Esophagus squamous epithelium (tissue), 5 donors: ENCODE measurements at places on chromosomes 13 and 19. TPM values are rescaled to one million over a fixed set of nuclear protein-coding genes. Genes with fewer than 3 reads are reported as not detected.

DNA sequence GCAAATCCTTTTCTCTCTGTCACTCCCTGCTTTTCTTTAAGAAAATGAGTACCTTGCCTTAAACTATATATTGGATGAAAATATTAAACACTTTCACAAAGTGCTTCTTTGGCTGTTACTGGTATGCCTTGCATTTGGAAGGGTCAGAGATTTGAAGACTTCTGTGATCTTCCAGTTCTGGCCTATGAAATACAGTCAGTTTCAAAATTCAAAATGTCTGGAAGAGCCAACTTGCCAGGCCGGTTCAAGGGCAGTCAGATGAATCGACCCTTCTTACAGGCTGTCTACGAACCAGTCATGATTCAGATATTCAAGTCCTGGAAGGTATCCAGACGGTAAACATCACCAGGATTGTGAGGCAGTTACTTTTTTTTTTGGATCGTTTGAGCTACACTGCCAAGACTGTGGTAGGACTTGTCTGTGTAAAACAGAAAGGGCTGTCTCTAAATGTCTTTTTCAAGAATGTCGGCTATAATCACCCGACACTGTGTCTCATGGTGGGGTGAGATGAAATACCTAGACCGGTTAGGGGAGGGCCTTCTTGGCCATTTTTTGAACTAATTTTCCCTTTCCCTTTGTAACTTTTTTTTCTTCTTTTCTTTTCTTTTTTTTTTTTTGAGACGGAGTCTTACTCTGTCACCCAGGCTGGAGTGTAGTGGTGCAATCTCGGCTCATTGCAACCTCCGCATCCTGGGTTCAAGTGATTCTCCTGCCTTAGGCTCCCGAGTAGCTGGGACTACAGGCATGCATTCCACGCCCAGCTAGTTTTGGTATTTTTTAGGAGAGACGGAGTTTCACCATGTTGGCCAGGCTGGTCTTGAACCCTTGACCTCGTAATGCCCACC is 11.2 kb downstream of the ACTN4 start:
- H3K36me3 ChIP-seq = peaks cover 44% of the 10 kb centered on the region
- peaks cover 100% of the 10 kb centered on the region for H3K4me1 ChIP-seq
- H3K4me3 ChIP-seq = peak overlapping the region; percentile 39
- DNase-seq = no peak

GRCh38 chr13:41809962-41810361 is 150.9 kb downstream of the VWA8 start:
- H3K4me3 ChIP-seq = no peak overlapping the region
- no peak overlapping the region for H3K27ac ChIP-seq
- no peaks in the 10 kb centered on the region for H3K36me3 ChIP-seq
- H3K27me3 ChIP-seq = no peaks in the 10 kb centered on the region
- no peak for DNase-seq

DNA sequence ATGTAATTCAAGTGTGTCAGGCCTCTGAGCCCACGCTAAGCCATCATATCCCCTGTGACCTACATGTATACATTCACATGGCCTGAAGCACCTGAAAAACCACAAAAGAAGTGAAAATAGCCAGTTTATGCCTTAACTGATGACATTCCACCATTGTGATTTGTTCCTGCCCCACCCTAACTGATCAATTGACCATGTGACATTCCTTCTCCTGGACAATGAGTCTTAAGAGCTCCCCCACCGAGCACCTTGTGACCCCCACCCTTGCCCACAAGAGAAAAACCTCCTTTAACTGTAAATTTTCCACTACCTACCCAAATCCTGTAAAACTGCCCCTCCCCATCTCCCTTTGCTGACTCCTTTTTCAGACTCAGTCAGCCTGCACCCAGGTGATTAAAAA is 52.1 kb upstream of the ARHGEF7 start:
- H3K27ac ChIP-seq = no peak overlapping the region
- H3K4me1 ChIP-seq = no peaks in the 10 kb centered on the region
- H3K36me3 ChIP-seq = no peaks in the 10 kb centered on the region
- no peak overlapping the region for H3K4me3 ChIP-seq
- no peaks in the 10 kb centered on the region for H3K27me3 ChIP-seq
- no peak for DNase-seq

GRCh38 chr13:113982296-113982661 is 8.4 kb upstream of the C13orf46 start:
- no peak overlapping the region for H3K4me3 ChIP-seq
- H3K36me3 ChIP-seq = no peaks in the 10 kb centered on the region
- no peaks in the 10 kb centered on the region for H3K27me3 ChIP-seq

- DNase-seq = no peak
- no peak overlapping the region for H3K4me3 ChIP-seq
- H3K4me1 ChIP-seq = no peaks in the 10 kb centered on the region
- H3K36me3 ChIP-seq = no peaks in the 10 kb centered on the region
Measured at GRCh38 chr19:39871886-39872866, 26.0 kb upstream of the FBL start.

GRCh38 chr13:105902396-105902795 is 633.1 kb downstream of the EFNB2 start:
- H3K27me3 ChIP-seq = no peaks in the 10 kb centered on the region
- H3K4me3 ChIP-seq = no peak overlapping the region
- no peak for DNase-seq
- no peak overlapping the region for H3K27ac ChIP-seq
- H3K4me1 ChIP-seq = peaks cover 3% of the 10 kb centered on the region

GRCh38 chr19:21674454-21674853 is 92.9 kb downstream of the ZNF100 start:
- no peak for DNase-seq
- H3K27ac ChIP-seq = no peak overlapping the region
- H3K36me3 ChIP-seq = no peaks in the 10 kb centered on the region

DNA sequence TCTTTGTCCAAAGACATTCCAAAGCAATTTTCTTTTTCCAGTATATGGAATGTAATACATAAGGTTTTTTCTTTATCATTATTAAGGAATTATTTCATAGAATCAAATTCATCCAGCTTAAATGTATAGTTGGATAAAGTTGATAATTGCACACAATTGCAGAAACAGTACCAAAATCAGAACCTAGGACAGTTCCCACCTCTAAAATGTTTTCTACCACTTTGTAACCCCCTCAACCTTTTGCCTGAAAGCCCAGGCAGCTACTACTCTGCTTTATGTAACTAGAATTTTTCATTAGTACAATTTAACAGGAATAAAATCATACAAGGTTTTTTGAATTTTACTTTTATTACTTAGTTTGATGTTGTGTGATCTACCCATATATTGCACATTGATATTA is 98.0 kb downstream of the PRR20E start:
- H3K36me3 ChIP-seq = no peaks in the 10 kb centered on the region
- H3K27ac ChIP-seq = no peak overlapping the region

Gene MYH14
- 40.0 TPM for total RNA-seq

Gene ZNF699
- 4.7 TPM for total RNA-seq

Gene ZNF132
- 2.7 TPM for total RNA-seq

Gene APOC4
- not detected for total RNA-seq
